Caco-2 (cell line): ENCODE measurements at places on chromosomes 4 and X. TPM values are rescaled to one million over a fixed set of nuclear protein-coding genes. Genes with fewer than 3 reads are reported as not detected.

GRCh38 chr4:153467897-153468262, 1.7 kb downstream of the TMEM131L start:
- DNase-seq = no peak

DNA sequence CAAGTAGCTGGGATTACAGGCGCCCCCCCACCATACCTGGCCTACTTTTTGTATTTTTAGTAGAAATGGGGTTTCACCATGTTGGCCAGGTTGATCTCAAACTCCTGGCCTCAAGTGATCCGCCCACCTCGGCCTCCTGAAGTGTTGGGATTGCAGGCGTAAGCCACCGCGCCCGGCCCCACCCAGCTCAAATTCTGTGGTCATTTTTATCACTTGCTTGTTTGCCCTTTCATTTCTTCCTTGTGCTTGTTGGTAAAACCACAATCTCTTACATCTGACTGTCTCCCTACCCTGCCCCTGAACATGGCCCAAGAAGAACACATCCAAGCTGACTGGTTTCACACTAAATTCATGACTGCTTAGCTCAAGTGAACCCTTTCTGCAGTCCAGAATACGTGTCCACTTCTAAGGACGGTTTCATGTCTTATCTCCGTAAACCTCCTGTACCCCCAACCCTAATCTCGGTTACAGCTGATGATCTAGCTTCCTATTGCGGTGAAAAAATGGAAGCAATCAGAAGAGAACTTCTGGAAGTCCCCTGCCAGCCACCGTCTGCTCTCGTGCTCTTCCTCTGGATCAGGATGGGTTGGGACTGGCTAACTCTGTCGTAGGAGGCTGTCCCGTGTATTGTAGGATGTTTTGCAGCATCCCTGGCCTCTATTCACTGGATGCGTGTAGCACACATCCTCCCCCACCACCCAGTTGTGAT, 5.4 kb upstream of the RS1 start:
- DNase-seq = no peak

DNA sequence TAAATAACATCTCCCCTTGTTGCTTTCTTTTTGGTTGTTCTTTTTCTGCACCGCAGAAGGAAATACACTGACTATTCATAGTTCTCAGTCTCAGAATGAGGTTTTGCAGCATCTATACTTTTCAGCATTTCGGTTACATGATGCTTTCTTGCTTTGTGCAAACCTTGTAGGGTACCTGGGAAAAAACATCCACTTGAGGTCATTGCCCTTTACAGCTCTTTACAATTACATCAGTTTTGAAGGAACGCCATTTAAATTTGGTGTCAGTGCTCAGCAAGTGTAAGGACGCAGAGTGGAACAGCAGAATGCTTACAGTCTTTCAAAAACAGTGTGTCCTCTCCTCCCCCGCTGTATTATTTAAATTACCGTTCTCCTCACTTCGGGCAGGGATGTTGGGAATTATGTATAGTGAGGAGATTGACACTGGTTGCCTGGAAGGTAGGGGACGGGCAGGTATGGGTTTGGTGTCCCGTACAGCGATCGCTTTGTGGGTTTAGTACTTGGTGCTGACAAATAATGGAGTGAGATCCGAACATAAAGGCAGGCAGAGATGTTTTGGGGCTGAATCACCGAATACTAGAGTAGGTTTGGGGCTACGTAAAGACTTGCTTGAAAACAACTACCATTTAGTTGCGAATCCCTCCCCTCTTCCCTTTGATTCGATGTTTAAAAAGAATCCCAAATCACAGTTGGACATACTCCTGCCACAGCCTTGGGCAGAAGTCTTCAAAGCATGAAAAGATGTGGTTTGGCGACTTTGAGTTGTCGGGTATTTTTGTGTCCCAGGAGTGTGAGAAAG, 2.0 kb upstream of the NKX3-2 start:
- DNase-seq = no peak

DNA sequence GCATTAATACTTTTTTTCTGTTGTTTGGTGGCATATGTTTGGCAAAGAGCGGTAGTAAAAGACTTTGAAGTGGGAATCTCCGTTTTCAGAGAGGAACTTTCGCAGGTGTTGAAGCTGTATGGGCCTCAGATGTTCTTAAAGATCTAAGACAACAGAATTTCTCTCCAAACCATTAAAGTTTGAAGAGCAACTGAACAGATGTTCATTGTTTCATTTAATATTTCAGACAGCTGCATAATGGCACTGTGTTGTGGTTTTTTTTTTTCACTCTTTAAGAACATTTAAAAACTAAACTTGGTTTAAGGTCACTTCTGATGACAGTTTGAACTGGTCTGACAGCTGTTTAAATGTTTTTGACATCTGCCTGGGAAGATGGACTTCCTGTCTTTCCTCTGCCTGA, 882.7 kb upstream of the PCDH10 start:
- DNase-seq = no peak

DNA sequence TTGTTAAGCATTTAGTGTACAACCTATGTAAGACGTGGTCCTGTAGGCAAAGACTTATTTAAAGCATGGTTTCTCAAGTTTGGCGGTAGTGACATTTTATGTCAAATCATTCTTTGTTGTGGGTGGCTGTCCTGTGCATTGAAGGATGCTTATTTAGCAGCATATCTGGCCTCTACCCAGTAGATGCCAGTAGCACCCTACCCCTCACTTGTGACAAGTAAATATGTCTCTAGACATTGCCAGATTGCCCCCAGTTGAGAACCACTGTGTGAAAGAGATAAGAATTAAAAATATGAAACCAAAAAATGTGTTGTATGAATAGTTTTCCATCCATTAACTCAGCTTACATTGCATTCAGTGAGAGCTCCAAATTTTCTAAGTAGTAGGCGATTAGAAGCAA, 25.5 kb downstream of the MMAA start:
- no peak for DNase-seq

CORIN gene
- total RNA-seq = 0.27 and 0.46 TPM in 2 replicates
